ENCODE measurements at places on chromosomes 5 and 9.

- no peak for DNase-seq
Measured at GRCh38 chr5:53366245-53366644, 114.2 kb upstream of the FST start.

DNA sequence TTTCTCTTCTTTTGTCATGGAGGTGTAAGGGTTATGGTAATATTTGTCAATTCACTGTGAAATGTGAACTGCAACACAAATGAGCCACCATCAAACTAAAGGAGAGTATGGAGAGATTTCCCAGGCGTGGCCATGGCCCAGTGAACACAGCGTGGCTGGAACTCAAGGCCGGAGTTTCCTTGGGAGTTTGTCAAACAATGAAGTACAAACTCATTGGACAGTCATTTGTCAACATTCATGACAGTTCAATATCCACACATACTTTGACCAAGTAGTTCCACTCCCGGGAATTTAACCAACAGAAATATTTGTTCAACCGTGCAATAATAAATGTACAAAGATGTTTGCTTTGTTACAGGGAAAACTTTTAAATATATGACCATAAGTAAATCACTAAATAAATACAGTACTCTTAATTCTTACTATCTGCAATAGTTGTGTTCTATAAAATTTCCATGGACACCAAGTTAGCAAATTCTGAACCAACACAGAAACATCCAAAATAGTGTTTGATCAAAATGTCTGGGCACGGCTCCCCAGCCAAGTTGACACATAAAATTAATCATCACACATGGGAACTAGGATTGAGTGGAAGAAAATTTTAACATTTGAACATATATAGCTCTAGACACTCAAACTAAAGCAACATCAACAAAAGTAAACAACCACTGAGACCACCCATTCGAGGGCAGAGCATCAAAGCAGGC, 87.1 kb downstream of the DIRAS2 start:
- no peak for DNase-seq

DNA sequence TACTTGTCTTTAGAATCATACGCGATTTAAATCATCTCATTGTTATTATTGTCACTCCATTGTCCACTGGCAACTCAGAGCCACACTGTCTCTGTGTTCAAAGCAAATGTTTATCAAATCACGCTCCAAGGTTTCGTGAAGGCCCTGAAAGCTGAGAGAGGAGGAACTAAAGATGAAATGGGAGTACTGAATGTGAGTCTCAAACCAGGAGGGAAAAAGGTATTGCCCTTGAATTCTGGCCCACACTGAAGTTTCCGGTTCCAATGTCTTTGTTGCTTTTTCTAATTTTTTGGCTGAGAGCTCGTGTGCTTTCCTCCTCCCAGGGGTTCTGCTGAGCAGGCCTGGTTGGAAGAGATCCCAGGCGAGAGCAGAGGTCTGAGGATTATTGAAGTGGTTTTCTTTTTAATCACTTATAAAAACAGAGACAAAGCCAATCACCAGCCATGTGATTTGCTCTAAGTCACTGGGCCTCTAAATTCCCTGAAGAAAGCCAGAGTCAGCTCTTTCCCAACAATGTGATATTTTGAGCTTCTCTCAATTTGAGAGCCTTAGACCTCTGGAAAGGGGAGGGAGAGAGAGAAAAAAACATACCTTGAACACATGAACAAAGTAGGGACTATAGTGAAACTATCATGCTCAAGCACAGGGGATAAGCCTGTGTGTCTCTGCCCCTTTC, 420.8 kb upstream of the GRAMD2B start:
- no peak for DNase-seq

- DNase-seq: no peak
Measured at GRCh38 chr9:18796696-18797270, 236.2 kb downstream of the SAXO1 start.

GRCh38 chr9:38228331-38229103, 159.5 kb upstream of the SHB start:
- DNase-seq: no peak

DNA sequence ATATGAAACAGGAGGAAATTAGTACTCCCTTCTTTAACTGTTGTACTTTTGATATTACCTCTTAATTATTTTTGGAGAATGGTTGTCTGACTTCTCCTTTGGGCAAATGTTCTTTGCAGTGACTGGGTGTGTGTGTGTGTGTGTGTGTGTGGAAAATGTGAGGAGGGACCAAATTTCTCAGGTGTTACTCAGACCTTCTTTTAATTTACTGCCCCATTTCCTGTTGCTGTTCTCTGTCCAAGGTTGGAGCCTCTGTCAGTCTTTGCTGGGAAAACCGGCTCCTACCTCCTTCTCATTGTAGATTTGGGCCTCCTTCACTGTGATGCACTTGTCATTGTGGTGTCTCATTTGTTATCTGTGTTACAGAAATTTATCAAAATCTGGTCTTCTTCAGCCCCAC, 68.4 kb downstream of the PBX3 start:
- no peak for DNase-seq

DNA sequence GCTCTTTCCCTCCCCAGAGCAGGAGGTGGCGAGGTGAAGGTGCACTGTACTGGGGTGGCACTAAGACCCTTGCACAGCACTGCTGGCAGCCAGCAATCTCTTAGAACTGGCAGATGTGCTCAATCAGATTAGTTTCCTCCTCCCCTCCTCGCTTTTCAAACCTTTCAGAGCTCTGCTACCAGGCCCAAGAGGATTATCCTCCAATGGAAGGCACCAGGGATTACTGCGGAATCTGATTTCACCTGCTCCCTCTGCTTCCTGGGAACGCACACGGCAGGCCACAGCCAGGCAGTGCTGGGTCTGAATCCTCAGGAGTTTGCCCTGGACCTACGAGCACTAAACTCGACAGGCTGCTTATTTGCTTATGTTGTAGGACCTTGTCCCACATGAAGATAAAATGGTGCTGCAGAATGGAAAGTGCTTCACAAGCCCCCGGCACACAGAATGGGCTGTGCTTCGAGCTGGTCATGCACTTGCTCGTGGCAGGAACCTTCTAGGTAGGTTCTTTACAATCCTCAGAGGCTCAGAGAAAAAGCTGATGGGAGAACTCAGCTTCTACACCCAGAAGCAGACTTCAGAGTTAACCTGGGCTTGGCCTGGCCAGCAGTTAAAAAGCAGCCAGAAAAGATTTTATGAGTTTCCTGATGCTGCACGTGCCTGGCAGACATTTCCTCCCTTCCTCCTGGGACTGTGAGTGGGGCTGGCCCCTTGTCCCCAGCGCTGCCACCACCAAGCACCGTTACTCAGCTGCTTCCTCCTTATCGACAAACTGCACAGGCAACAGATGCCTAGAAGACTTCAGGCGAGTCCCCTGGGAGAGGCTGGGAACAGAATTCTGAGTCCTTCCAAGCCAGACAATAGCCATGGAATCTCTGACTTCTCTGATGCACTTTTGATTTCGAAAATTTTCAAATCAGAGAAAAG, 33.1 kb downstream of the FABP6 start:
- no peak for DNase-seq

- no peak for DNase-seq
Measured at GRCh38 chr5:140561753-140562523, 2.5 kb downstream of the APBB3 start.

DNA sequence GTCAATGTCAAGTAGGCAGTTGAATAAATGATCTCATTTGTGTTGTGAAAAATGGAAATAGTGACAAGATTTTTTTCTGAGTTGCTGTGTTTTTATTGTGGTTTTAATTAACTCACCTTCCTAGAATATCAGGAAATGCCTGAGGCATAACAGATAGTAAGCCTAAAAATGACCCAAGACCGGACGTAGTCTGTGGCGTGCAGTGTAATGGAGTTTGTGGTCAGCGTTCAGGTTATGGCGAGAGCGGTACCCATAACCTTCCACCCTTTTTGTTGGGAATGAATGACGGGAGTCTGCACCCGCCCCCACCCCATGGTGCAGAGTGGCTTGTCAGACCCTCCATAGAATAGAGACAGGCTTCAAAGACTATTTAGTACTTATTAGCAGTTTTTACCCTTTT, 119.3 kb downstream of the GALNT10 start:
- DNase-seq: no peak

- DNase-seq: peak; percentile 30
Measured at GRCh38 chr5:139863855-139864558, 68.4 kb downstream of the PSD2 start.

- no peak for DNase-seq
Measured at GRCh38 chr5:82593481-82593880, 315.3 kb upstream of the RPS23 start.

DNA sequence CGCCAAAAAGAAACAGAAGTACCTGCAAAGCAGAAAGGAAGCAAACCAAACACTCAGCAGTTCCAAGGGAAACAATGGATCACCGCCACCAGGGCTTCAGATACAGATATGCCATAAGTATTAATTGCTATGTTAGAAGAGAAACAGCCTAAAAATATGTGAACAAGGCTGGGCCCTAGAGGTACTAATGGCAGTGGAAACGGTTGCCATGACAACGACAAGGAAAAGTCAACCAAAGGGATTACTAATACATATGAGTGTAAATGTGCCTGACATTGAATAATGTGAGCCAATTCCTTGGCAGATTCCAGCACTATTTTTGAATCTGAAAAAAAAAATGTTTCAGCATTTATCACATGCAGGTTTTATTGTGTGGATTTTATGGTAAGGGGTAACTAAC, 75.0 kb downstream of the CAVIN4 start:
- no peak for DNase-seq

GRCh38 chr9:2697492-2697891, 19.8 kb upstream of the KCNV2 start:
- no peak for DNase-seq

DNA sequence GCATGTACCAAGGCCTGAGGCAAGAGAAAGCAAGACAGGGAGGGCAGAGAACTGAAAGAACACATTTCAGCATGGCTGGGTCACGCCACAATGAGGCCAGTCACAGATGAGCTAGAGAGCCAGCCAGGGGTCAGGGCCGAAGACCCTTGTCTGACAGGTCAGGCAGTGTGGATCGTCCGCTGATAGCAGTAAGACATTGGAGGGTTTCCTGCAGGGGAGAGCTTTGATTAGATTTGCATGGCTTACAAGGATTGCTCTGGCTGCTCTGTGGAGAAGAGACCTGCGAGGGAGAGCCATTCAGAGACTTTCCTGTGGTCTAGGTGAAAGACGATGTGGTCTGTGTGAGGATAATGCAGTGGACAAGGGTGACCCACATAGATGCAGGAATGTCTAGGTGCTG, 93.1 kb downstream of the RALGPS1 start:
- no peak for DNase-seq

DNA sequence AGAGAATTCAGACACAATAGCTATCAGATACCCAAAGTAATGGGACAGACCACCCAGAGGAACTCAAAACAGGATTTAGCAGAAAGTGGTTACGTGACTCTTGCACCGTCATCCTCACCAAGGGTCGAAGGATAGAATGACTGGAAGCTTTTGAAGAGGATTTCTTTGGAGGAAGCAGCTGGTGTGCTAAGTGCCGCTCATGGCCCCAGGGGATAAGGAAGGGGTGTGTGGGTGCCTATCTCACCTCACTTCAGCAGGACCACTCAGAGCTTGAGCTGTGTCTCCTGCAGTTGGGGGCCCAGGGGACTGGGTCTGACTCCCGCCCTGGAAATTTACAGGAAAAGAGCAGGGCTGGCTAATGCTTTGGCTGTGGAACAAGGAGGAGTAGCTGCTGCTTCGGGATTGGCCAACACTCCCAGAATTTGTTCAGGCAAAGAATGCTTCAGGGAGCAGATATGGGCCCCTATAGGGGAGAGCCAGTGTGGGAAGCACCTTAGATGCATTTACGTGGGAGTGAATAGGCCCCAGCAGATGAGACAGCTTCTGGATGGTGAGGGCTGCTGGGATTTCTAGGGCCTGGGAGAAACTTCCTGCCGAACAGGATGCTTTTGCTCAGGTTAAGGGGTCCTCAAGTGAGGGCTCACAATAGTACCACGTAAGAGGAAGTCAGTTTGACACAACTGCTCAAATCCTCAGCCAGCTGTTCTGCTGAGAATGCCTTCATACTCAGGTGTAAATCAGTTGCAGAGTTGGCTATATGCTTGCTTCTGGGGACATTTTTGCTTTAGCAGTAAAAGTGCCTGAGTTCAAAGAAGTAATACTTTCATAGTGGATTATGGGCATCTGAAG, 29.1 kb upstream of the TOMM5 start:
- no peak for DNase-seq

DNA sequence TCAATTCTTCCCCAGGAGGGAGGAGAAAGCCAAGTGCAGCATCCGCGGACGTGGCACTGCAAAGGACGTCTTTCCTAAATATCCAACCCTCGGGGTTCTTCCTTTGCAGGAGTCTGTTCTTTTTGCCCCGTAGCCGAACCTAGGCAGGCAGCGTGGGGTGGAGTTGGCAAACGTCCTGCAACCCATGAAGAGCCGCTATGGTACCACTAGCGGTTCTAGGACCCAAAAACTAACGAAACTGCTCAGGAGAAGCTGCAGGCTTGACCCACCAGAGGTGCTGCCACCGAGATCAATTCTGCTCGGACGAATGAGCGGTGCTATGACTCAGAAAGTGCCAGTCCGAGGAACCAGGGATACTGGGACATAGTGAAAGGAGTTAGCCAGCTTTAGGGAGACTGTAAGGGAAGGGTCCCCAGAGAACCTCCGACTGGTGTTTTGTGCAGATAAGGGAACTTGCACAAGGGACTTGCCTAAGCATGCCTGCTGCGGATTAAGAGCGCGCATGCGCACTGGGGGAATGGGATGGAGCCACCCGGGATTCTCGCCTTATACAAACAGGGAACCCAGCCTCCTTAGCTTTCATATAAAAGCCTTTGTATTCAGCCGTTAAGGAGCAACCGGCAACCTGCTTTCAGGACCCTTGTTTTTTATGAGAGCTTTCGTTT, 32.7 kb downstream of the ANXA2R start:
- peak; percentile 64 for DNase-seq

GRCh38 chr9:98263482-98264357, 8.3 kb upstream of the TBC1D2 start:
- DNase-seq: peak; percentile 68

DNA sequence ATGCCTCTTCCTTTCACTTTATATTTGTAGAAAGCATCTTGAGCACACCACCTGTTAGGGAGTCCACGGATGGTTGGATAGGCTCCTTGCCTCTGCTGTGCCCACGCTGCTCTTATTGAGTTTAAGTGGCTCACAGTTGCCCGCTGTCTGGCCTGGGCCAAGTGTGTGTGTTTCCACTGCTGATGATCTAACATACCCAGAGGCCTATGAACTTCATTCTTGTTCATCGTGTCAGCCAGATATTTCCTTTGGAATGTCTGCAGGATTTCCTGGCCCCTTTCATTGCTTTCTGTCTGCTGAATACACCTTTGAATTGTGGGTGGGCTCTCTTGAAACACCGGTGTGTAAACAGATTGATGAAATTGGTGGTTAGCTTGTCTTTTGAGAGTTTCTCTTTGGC, 46.6 kb downstream of the MVB12B start:
- no peak for DNase-seq

- no peak for DNase-seq
Measured at GRCh38 chr5:159695741-159696294, 220.5 kb upstream of the ADRA1B start.

GRCh38 chr5:91224456-91224855, 158.7 kb downstream of the ARRDC3 start:
- DNase-seq: no peak

DNA sequence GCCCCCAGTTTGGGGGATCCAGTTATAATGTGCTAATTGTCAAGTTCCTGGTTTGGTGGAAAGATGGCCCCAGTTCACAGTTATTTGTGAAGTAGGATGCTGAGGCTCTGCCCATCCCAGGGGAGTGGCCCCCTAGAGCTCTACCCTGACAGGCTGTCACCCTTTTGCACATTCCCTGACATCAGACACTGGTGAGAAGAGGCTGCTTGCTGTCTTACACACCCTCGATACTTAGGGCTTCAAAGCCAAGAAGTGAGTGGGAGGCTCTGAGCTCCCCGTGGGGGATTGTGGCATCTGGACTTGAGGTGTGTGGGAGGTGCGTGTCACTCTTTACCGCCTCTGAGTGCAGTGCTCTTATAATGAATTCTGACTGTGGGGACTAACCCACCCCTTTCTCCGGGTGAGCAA, 168.5 kb downstream of the DOCK2 start:
- DNase-seq: no peak
